NCI-H2081 treated with DMSO at 0.1 percent for 48 hours (cell line): ENCODE measurements at places on chromosomes 4 and X.

DNA sequence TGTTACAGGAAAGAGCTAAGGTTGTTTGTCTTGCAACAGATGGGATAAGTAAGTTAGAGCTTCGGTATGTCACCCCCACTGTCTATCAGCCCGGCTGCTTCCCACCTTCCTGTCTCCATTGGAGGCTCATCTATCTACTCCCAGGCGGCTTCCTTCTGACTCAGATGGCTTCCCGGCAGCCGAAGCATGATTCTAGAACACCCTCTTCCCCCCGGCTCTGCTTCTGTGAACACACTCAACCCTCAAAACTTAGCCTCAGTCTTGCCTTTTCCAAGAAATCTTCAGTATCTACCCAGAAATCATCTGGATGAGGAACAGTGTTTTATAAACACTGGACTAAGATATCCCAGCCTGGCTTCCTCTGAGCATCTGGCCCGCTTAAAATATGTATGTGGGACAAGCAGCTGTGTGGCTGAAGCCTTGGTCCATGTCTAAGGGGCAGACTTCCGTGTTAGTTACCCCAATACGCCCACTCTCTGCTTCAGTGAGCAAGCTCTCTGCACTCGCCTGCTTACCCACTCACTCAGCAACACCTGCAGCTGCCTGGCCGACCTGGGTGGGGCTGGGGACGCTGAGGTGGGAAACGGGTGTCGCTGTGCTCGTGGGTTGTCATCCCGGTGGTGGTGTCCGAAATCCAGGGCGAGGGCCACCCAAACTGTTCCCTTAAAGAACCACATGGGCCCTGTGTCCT lies 12.0 kb upstream of the SLC2A9 start:
- no peak for DNase-seq

DNA sequence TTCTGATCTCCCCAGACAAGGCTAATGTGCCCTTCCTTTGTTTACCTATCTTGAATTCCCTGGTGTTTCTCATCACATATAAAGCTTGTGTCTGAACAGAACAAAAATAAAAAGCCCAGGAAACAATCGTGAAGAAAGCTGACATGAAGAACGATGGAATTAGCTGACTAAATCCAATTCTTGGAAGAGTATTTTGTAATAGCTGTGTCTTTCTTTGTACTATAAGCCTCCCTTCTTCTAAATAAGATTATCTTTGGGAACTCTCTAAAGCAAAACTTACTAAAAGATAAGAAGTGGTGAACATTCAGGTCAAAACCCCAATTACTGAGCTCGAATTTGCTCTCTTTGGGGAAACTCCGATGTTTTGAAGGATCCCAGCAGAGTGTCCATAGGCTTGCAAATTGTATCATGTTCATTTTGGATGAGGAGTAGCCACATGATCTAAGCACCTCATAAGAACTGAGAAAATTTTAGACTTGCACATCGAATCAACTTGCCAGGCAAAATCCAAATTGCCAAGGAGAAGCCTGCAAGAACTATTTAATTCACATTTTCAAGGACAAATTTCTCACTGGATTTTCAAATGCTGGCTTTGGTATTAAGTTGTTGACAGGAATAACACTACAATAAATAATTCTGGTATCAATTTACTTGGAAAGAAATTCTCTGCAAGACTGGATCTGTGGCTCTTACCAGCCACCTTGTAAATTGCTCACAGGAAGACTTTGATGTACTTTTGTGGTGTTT lies 106.2 kb downstream of the LNX1 start:
- DNase-seq, result no peak

GRCh38 chrX:136447968-136448367 lies 39.8 kb upstream of the BRS3 start:
- DNase-seq, result no peak

- peak; percentile 27 for DNase-seq
Measured at GRCh38 chrX:108537005-108537404, 97.4 kb downstream of the COL4A5 start.

GRCh38 chrX:20237864-20238263 lies 28.8 kb downstream of the RPS6KA3 start:
- no peak for DNase-seq

DNA sequence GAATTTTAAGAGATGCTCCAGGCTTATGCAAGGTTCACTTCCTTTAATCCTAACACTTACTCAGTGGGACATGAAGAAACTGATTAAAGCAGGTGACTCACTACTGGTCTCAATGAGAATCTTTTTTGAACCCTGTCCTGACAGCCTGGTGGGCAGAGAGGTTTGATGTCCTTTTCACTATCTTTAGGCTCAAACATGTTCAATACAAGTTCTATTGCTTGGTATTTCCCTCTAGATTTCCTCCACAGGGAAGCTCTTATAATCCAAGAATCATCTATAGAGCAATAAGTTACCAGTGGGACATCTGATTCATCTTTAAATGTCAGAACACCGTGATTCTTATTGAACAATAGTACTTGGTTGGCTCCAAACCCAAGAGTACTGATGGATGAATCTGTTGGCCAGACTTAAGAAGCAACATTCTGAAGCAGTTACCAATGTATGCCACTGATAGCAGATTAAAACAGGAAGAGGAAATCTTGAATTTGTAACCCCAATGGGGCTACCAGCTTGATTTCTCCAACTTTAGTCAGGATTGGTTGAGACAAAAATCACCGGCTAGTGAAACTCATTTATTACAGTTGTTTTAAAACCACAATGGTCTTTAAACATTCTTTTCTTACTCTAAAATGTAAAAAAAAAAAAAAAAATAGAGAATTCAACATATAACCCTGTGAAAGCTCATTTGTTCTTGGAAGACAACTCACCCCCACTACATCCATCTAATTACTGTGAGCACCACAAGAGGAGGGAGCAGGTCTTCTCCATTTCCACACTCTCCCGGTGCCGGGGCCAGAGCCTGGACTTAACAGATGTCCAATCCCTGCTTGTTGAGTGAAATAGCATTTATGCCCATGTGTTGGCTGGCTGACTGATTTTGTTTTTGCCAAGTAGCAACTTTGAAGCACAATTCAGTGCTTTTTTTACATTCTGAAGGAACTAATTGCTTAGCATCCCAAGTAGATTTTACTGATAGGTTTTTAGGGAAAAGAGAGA lies 43.3 kb downstream of the FGFBP1 start:
- DNase-seq, result no peak

GRCh38 chr4:108901291-108901690 lies 138.4 kb upstream of the ETNPPL start:
- DNase-seq, result no peak
